Bronchial epithelial cell (primary cell): ENCODE measurements at places on chromosomes 12 and 14. TPM values are rescaled to one million over a fixed set of nuclear protein-coding genes. Genes with fewer than 3 reads are reported as not detected.

Gene FZD10
- total RNA-seq: 0.26 and 0.77 TPM in 2 replicates

Gene ACVRL1
- under 0.01 TPM in 1 of 2 replicates, not detected in the other for total RNA-seq

Gene VRTN
- not detected in 2 replicates for total RNA-seq

Gene RHOJ
- not detected in 2 replicates for total RNA-seq

Gene CFAP73
- not detected in 2 replicates for total RNA-seq

Gene PDE3A
- under 0.01 TPM in 1 of 2 replicates, not detected in the other for total RNA-seq

Gene IL22
- total RNA-seq: not detected in 2 replicates

Gene LGR5
- not detected in 2 replicates for total RNA-seq

Gene GPR84
- total RNA-seq: 0.13 TPM in 1 of 2 replicates, not detected in the other

Gene ASPG
- total RNA-seq: 0.53 and 6.9 TPM in 2 replicates

Gene RACGAP1
- 9.6 and 11.3 TPM in 2 replicates for total RNA-seq

Gene LRP1-AS
- total RNA-seq: not detected in 2 replicates

Gene CIDEB
- 1.2 and 3.9 TPM in 2 replicates for total RNA-seq

Gene MLEC
- 60.3 and 61.9 TPM in 2 replicates for total RNA-seq

Gene LIN7A
- total RNA-seq: under 0.01 TPM in 1 of 2 replicates, not detected in the other

Gene GARIN6
- not detected in 2 replicates for total RNA-seq

Gene TDRD9
- 0.51 and 0.53 TPM in 2 replicates for total RNA-seq

Gene RDH5
- 1.1 and 2.3 TPM in 2 replicates for total RNA-seq

Gene AQP6
- total RNA-seq: under 0.01 TPM in 1 of 2 replicates, not detected in the other

Gene PYGL
- total RNA-seq: 71.1 and 94.2 TPM in 2 replicates

Gene KLRC3
- total RNA-seq: not detected in 2 replicates

Gene EML1
- total RNA-seq: 1.8 and 6.0 TPM in 2 replicates

Gene SLC8B1
- 9.0 and 12.9 TPM in 2 replicates for total RNA-seq

Gene OAS2
- total RNA-seq: 0.64 and 0.79 TPM in 2 replicates

Gene B4GALNT1
- total RNA-seq: 0.13 TPM in 1 of 2 replicates, not detected in the other

Gene LIN52
- 7.9 and 8.4 TPM in 2 replicates for total RNA-seq

Gene BEST3
- total RNA-seq: not detected in 2 replicates

Gene COX14
- total RNA-seq: 47.9 and 52.1 TPM in 2 replicates

Gene FSCB
- not detected in 2 replicates for total RNA-seq
